EL (cell line): ENCODE measurements at places on chromosomes 1 and 21.

DNA sequence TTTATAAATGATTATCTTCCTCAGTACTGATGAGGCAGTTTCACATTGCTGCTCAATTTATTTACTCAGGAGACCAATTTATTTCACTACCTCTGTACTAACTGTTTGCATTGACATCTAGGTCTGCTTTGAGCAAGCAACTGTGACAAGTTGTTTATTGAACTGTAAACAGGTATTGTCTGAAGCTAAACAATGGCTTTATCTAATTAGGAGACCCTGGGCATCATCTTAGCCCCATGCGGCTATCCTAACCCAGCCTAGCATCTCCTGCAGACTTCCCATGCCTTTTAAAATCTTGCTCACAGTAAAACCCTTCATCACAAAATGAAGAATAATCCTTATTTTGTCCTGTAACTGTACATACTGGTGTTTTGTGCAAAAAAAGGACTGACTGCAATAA lies 348.2 kb downstream of the RWDD3 start:
- DNase-seq: no peak

GRCh38 chr1:211169353-211169752 lies 35.4 kb upstream of the KCNH1 start:
- DNase-seq: no peak

DNA sequence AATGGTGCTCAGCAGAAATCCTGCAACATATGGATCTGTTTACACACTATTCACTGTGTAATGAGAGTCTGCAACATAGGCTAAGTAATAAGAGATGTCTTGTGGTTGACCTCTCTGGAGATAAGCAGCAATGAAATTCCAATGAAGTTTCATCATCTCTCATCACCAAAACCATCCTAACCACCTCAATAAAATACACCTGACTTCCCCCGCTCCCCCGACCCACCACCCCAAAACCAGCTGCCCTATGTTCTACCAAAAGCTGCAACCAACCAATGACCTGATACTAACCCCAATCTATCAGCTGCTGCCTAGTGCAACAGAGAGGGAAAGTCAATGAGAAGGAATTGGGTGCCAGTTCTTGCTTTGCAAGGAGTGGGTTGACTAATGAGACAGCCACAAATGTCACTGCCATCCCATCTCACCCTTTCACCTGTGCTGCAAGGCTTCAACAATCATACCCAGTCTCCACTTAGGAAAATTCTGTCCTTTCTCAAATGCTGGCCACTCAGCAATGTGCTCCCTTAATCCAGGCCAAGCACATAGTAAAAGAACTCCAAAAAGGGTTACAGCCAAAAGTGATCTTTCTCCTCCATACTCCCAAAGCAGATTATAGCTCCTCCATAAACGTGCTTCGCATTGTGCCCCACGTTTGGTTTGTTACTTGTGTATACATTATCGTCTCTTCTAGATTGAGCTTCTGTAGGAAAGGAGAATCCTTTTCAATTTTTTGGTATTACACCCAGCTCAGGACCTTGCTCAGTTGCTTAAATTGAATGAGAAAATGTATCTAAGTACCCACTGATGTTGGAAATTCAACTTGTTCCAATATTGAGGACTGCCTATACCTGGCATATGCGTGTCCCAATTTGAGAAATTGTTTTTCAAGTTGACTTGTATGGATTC lies 29.0 kb downstream of the MRPL39 start:
- peak; percentile 46 for DNase-seq

DNA sequence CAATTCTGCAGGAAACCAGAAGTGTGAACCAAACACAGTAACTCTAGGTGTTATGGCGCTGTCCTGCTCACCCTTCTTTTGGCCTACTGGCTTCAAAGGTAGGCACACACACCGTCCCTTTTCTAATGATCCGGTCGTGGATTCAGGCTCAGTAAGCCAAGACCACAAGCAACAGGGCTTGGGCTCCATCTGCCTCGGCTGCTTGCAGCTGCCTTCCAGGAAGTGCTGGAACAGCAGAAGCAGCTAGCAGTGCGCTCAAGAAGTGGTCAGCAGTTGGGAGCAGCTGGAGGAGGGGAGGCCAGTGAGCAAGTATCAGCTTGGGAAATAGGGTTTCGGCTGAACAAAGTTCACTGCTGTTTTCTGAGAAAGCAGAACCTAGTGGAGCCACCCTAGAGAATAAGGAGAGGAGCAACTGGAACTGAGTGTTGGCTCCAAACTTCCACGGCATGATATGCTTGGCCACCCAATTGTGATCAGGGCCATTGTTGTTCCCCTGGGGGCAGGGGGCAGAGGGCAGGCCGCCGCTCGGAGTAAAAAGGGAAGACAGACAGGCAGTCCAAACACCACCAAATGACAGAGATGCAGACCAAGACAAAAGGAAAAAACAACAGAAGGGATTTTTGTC lies 173.4 kb downstream of the TOMM20 start:
- no peak for DNase-seq

- no peak for DNase-seq
Measured at GRCh38 chr1:209886219-209886536, 51.8 kb upstream of the SYT14 start.

DNA sequence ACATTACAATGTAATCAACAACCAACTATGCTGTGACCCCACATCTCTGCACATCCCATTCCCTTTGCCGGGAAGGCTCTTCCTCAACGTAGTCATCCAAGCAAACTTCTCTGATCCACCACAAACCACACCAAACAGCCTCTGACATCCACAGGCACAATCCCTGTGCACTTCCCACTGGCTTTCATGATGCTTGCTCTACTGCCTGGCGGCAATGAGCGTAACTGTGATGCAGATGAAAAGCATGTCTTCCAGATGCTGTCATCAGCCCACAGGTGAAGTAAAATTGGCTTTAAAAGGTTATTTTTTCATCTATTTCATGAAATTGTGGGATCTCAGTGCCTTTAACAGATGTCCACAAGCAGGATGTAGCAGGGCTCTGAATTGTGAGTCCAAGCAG lies 635.2 kb downstream of the SMYD3 start:
- DNase-seq: peak; percentile 94

GRCh38 chr1:20262810-20263534 lies 27.7 kb upstream of the VWA5B1 start:
- DNase-seq: no peak

DNA sequence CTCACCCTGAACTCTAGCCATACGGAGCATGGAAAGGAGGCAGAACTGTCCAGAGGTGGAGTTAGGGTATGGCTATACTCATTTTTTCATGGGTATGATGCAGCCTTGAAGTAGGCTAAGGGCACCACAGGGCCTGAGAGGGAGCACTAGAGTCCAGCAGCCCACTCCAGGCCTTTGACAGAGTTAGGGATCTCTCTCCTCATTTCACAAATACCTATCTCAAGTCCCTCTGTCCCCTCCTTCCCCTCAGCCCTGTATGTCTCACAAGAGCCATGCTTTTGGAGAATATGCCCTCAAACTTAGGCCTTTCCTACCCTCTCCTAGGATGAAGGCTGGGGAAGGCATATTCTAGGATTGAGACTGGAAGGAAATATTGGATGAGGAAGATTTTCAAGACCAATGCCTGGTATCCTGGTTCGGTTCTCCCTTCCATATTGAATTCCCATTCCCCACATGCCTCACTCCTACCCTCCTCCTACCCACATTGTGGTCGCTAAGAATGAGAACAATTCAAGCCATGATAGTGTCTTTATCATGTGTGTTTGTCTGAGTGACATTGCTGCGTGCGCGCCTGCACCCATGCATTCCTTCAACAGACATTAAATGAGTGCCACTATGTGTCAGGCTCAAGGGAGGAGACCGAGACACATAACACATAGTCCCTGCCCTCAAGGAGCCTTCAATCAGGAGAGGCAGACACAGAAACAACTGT lies 2.6 kb upstream of the NECTIN4 start:
- no peak for DNase-seq
